CD4-positive, alpha-beta T cell treated with Interleukin-12 subunit alpha and Interleukin-12 subunit beta, for 1 hour (primary cell): ENCODE measurements at places on chromosomes 12 and 14.
A peak's percentile ranks its signal among the peaks of the same experiment; 100 is the strongest.

GRCh38 chr12:89350630-89351488, 1.4 kb downstream of the DUSP6 start:
- DNase-seq = peak; percentile 20

DNA sequence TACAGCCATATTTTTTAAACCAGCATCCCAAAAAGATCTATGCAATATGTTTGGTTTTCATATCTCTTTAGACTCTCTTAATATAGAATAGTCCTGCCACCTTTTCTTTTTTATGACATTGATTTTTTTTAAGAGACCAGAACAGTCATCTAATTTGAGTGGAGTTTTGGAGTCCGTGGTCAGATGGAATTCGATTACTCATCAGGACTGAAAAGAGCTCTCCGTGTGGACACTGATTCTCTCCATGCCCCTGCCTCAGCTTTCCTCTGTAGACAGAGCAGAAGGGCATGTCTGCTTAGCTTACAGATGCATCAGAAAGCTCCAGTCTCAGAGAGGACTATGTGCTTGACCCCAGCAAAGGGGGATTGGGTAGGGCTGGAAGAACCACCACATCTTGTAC, 27.8 kb downstream of the SMCO2 start:
- DNase-seq = no peak

GRCh38 chr14:94455928-94456327, 3.3 kb upstream of the SERPINA11 start:
- no peak for DNase-seq

GRCh38 chr12:111975161-111975931, 37.6 kb downstream of the TMEM116 start:
- no peak for DNase-seq

DNA sequence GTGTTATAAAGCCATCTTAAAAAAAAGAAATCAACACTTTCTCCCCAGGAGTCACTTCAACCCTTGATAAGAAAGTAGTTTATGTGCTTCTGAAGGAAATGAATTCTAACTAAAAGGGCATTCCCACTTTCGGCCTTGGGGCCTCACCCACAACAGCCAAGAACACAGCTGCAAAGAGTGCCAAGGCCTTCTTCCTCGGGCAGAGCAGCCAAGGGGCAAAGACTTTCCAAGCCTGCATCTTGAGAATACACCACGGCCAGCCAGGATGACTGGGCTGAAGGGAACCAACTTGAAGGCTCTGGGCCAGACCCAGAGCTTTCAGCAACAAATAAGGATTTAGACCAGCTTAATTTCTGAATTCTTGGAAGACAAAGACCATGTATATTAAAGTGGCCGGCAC, 60.4 kb upstream of the FOXN3 start:
- no peak for DNase-seq

- DNase-seq = peak; percentile 19
Observed at GRCh38 chr14:49959822-49960408, 67.0 kb downstream of the ARF6 start.

GRCh38 chr12:42468341-42468821, 121.2 kb downstream of the PRICKLE1 start:
- no peak for DNase-seq

DNA sequence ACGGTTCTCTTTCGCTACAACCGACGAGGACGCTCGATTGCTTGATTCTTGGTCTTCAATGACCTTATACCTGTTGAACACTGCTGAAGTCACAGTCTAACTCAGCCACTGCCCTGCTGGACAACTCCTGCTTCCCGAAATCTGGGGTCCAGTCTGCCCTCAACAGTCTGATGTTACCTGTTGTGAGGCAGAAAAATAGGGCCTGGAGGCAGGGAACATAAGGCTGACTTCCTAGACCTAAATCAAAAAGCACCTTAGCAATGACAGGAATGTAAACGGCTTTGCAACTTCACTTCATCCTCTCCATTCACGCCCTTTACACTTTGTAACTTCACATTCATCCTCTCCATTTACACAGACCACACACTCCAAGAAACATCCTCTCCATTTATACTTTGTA, 597 bp upstream of the GLTP start:
- no peak for DNase-seq

- DNase-seq = no peak
Observed at GRCh38 chr12:46124132-46124847, 133.9 kb upstream of the SCAF11 start.

DNA sequence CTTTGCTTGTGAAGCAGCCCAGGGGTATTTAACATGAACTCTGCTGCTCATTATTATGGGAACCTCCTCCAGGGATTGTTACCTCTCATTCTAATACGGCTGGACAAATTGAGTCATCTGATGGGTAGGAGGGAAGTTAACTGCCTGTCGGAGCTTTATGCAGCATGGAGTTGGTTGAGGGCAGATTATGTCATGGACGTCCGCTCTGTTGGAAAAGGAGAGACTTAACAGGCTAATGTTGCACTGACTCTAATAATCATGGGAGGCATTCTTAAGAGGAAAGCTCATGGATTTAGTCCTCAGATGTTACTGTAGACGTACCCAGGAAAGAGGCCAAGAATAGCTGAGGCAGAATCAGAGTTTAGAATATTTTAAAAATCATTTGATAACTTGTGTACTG, 9.9 kb downstream of the POP5 start:
- no peak for DNase-seq

DNA sequence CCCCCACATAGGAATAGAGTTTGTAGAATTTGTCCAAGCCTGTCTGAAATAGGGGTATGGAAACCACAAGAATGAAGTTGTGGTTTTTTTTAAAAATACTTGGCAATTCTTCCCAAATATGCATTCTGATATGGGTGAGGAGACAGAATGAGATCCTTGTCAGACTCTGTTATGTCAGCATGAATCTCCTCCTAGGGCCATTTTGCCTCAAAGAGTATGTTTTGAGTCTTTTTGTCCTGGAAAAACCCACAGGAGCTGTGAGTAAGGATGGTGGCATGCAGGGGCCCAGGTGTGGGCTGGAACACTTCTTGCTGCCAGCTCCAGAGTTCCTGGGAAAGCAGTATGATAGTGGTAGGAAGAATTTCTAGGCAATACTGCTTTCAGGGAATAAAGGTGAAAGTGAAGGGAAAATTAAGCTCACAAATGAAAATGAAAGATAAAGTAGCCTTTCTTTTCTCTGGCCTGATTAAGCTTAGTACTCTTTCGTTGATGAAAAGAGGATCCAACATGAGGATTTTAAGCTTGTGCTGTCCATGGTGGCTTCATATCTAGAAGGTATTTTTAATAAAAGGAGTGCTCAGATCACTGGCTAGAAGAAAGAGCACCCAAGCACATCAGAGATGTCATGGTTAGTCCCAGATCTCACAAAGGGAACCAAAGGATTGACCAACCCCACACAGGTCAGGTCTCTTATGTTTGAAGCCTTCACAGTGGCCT, 130.8 kb downstream of the LLPH start:
- DNase-seq = no peak

DNA sequence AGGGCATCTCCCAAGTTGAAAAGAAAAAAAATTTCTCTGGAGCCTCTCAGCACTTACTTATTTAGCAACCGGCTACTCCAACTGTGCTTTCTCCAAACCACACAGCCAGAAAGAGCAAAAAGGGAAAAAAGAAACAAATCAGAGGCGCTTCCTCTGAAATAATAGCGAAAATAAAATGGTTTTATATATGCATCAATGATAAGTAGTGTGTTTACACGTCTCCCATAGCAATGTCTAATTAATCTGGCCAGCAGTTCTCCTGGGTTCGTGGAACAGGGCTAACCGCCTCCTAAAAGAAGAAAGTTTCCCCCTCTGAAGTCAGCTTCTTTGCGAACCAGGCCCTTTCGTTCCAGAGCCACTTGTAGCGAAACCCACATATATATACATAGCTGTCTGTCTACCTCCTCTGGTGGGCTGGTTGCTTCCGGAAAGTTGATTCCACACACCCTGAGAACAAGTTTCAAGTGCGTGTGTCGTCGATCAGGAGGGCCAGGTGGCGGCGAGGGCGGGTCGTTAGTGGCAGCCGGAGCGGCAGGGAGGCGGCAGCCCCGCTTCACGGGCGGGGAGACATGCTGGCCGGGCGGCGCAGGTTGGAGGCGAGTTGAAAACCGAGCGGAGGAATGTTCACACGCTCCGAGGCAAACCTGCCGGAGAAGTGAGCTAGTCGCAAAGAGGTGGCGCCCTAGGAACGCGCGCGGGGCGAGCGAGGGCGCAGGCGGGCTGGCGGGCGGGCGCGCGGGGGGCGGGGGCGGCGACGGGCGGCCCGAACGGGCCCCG, 2.7 kb downstream of the PTHLH start:
- peak; percentile 22 for DNase-seq

DNA sequence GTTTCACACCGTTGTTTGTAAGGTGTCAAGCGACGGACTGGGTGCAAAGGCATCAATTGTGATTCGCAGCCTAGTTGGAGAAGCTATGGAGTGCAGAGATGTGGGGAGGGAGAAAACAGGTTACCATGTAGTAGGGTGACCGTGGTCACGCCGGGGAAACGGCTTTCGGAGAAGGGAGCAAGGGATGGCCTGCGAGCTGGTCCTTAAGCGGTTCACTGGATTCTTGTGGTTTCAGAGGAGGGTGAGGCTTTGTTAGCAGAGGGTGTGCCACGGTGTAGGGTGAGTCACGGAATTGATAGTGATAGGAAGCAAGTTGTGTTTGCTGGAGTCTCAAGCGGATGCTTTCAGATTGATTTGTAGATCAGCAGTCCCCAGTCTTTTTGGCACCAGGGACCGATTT, 2.3 kb downstream of the PIWIL1 start:
- DNase-seq = no peak

DNA sequence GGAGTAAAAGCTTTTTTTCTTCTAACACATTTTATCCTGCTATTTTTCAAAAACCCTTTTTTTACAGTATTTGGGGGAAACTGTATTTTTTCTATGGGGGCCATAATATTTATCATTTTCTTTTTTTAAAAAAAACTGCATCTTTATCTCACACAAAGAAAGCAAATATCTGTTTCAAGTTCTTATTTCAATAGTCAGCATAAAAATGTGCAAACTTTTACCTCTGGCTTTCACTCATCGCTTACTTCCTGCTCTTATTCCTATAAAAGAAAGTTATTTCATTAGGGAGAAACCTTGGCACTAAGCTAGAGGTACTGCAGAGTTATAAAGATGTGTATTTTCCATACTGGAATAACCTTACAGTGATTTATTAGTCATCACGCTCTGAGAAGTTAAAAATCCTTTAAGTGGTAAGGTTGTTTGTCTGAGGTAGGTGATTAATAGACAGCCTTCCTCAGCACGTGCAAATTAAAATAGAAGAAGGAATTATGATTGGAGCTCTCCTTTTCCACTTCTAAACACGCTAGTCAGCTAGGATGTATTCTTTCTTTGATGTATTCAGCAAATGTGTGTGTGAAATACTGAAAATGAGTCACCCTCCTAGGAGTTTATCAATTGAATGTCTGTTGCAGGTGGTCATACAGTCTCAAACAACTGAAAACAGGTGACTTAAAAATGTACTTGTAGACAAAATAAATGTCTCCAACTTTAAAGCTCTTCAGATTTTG, 461.0 kb downstream of the GXYLT1 start:
- no peak for DNase-seq

- DNase-seq = no peak
Observed at GRCh38 chr14:27386391-27386790, 788.6 kb upstream of the NOVA1 start.

DNA sequence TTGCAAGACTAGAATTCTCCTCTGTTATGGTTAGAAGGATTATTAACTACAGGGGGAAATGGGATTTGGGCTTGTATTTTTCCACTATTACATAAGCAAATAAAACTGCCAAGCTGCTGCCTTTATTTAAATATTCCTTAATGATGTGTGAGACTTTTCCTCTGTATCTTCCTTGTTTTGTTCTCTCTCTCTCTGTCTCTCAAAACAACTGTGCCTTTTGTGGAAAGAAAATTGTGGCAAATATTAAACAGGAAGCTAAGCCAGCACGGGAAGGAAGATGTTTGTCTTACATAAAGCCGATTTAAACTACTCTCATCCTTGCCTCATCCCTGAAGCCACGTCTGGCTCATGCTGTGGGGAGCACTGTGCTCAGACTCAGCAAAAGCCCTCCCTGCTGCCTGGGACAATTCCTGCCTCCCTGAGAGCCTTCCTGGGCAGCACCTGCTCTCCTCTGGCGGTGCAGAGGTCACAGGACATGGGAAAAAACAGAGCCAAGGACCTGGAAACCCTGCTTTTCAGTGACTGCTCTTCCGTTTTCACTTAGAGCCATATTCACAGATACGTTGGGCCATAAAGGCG, 237.2 kb downstream of the SLC15A4 start:
- DNase-seq = no peak

GRCh38 chr12:92070864-92071445, 74.7 kb downstream of the BTG1 start:
- DNase-seq = no peak

GRCh38 chr14:105193916-105194782, 13.0 kb upstream of the NUDT14 start:
- peak; percentile 30 for DNase-seq

DNA sequence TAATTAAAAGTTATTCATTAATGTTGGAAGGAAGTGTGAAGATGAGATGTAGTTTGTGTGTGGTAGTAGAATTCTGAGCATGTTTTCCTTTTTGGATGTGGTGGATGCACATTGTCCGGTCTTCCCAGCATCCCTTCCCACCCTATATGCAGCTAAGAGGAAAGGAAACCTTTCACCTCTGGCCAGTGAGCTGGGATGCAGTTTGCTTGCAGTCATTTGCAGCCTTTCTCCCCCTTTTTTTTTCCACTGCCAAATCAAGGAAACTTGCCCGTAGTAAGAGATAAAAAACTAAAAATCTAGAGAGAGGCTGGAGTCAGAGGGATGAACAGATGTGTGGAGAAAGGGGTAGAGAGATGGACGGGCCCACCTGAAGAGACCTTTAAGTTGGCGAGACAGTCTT, 72.5 kb upstream of the SLC38A2 start:
- no peak for DNase-seq

DNA sequence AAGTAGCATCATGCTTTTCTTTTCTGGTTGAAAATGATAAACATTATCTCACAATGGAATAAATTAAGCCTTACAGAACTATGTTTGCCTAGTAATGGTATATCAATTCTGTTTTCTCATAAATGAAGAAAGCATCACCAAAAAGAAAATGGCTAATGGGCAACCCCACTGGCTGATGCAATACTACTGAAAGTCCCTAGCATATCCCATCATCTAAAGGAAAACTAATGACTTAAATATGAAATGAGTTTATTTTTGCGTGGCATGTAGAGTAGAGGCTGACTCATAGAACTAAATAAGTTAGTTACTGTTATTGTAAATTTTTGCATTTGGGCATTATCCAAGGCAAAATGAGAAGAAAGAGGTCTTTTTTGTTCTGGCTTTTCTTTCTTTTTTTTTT, 1156.3 kb upstream of the SEL1L start:
- DNase-seq = no peak

DNA sequence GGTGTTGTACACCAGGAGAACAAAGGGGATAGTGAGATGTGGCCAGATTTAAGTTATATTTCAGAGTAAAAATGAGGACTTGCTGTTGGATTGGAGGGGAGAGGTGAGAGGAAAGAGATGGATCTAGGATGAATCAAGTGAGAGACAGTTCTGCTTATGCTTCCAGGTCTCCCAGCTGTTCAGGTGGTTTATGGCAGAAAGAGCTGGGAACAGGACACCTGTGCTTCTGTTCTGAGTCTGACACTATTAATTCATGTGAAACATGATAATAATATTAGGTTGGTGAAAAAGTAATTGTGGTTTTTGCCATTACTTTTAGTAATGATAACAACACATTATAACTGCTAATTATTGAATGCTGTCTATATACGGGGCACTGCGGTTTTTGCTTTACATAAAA, 55.7 kb downstream of the SLC15A5 start:
- DNase-seq = no peak

- DNase-seq = no peak
Observed at GRCh38 chr14:28751467-28752058, 15.0 kb upstream of the FOXG1 start.
